ENCODE measurements at places on chromosomes 5 and 9. TPM values are rescaled to one million over a fixed set of nuclear protein-coding genes. Genes with fewer than 3 reads are reported as not detected.

The PHF24 gene
- 0.16 TPM for total RNA-seq

The KYAT1 gene
- 5.3 TPM for total RNA-seq

The ZNF879 gene
- 5.2 TPM for total RNA-seq

The SLC45A2 gene
- 0.09 TPM for total RNA-seq

The C5orf63 gene
- 4.0 TPM for total RNA-seq

The SLC34A1 gene
- total RNA-seq = not detected

The TBC1D9B gene
- total RNA-seq = 70.9 TPM

All from fibroblast of the aortic adventitia (primary cell).